Neural progenitor cell (in vitro differentiated cells): ENCODE measurements at places on chromosomes 7 and 10.

DNA sequence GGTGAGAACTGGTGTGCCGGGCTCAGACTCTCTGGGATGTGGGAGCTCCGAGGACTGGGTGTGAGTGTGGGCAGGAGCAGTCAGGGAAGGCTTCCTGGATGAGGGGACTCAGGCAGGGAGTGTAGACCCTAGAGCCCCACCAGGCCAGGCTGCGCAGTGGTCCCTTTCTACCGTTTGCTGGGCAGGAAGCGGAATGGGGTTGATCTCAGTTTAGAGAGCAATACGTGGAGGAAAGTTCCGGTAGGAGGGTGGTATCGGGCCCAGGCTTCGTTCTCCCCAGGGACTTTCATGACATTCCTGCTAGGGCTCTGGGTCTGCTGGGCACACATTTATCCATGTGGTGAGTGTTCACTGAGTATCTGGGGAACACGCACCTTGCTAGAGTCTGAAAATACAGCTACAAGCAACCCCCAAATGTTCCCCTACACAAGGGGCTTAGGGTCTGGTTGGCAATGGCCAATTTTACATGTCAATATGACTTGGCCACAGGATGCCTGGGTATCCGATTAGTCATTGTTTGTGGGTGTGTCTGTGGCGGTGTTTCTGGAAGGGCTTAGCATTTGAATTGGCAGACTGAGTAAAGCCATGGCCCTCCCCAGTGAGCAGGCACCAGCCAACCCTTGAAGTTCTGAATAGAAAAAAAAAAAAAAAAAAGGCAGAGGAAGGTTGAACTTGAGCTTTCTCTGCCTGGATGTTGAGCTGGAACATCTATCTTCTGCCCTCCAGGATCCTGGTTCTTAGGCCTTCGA lies 20.8 kb downstream of the GHRHR start:
- peak; percentile 52 for DNase-seq

DNA sequence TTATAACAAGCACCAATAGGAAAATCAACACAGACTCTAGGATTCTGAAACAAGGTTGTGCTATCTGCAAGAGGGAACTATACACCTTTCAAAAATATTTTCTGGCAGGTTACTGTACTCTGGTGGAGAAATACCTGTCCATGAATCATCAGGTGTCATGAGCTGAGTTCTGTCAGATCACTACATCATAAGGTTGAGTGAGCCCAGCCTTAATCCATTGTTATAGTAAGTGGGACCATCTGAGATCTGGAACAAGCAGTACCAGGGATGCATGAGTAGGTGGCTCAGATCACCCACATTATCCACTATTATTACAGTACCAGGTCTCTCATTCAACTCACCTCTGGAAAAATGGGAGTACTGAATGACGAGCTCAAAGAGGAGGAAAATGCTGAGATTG lies 212.4 kb downstream of the DGKI start:
- DNase-seq: no peak

DNA sequence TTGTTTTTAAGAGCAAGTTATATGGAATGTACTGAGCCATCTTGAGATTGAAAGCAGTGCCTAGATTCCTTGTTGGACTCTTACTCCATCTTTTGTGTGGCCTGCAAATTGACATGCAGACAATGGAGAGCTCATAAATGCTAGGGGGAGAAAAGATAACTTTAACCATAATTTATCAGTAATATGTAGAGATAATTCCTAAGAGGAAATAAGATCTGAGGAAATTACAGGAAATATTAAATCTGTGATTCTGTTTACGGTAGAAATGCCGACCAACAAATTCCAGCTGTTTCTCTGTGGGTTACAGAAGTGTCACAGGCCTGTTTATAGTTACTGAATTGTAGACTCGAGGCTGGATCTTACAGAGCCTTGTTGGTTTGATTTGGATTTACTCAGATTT lies 348.0 kb downstream of the SUGCT start:
- DNase-seq: no peak

- DNase-seq: peak; percentile 55
These were observed 1.7 kb downstream of the CDK6 start for GRCh38 chr7:92834507-92835260.

GRCh38 chr7:159095979-159096411 lies 48.7 kb downstream of the VIPR2 start:
- no peak for DNase-seq

GRCh38 chr7:113890331-113891030 lies 28.3 kb downstream of the PPP1R3A start:
- DNase-seq: no peak

GRCh38 chr7:80184693-80185092 lies 50.1 kb downstream of the GNAI1 start:
- DNase-seq: no peak

GRCh38 chr10:120996456-120997034 lies 145.4 kb downstream of the WDR11 start:
- DNase-seq: no peak

GRCh38 chr10:3172081-3172445 lies 519 bp downstream of the PITRM1 start:
- no peak for DNase-seq

- no peak for DNase-seq
These were observed 64.2 kb downstream of the TRIM24 start for GRCh38 chr7:138524259-138524658.

DNA sequence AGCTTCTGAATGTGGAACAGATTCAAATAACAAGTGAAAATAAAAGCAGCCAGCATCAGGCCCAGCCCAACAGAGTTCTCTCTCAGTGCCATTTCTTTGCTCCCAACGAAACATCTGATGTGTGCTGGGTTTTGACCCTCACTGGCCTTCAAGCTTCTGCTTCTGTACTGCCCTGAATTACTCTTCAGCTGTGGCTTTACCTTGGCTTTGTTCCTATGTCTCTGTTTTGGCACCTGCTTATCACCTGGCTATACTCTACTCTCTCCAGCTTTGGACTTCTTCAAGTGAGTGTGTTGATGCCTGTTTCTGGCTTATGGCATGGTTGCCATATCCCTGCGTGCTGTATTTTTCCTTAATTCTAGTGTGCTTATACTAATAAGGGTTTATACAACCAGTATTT lies 768.3 kb downstream of the SORCS1 start:
- DNase-seq: no peak

- no peak for DNase-seq
These were observed 9.6 kb upstream of the ZNF487 start for GRCh38 chr10:43427166-43427825.

- DNase-seq: no peak
These were observed 84.9 kb downstream of the RPS24 start for GRCh38 chr10:78118591-78118990.

DNA sequence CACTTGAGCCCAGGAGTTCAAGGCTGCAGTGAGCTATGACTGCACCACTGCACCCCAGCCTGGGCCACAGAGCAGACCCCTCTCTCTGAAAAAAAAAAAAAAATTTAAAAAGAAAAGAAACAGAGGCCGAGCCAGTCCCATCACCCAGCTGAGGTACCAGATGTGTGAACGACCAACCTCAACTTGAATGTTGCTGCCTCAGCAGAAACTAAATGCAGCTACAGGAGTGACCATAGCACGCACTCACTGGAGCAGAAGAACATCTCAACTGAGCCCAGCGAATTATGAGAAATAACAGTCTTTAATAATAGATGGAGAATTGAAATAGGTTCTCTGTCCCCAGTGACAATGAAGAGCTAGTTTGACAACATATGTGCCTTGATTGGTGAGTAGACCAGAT lies 53.1 kb upstream of the ST8SIA6 start:
- no peak for DNase-seq

GRCh38 chr7:142523821-142524460 lies 225.3 kb upstream of the PRSS1 start:
- DNase-seq: no peak

- DNase-seq: no peak
These were observed 3.3 kb upstream of the GLCCI1 start for GRCh38 chr7:7965301-7965700.

DNA sequence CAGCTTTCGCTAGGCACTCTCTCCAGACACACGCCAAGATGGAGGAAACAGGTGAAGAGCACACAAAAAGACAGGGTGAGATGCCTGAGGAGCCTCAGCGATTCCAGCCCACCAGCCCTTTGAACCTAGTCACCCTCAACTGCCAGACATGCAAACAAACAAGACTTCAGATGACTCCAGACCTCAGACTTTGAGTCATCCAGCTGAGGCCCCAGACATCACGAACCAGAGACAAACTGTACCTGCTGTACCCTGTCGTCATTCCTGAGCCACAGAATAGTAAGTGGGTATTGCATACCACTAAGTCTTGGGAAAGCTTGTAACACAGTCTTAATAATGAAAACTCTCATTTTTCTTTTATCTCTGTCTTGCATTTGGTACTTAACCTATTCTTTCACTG lies 126.6 kb upstream of the LSM8 start:
- DNase-seq: no peak

- peak; percentile 43 for DNase-seq
These were observed 59.7 kb upstream of the RAB11FIP2 start for GRCh38 chr10:118106426-118106825.

- DNase-seq: no peak
These were observed 22.1 kb downstream of the GNA12 start for GRCh38 chr7:2821842-2822507.

DNA sequence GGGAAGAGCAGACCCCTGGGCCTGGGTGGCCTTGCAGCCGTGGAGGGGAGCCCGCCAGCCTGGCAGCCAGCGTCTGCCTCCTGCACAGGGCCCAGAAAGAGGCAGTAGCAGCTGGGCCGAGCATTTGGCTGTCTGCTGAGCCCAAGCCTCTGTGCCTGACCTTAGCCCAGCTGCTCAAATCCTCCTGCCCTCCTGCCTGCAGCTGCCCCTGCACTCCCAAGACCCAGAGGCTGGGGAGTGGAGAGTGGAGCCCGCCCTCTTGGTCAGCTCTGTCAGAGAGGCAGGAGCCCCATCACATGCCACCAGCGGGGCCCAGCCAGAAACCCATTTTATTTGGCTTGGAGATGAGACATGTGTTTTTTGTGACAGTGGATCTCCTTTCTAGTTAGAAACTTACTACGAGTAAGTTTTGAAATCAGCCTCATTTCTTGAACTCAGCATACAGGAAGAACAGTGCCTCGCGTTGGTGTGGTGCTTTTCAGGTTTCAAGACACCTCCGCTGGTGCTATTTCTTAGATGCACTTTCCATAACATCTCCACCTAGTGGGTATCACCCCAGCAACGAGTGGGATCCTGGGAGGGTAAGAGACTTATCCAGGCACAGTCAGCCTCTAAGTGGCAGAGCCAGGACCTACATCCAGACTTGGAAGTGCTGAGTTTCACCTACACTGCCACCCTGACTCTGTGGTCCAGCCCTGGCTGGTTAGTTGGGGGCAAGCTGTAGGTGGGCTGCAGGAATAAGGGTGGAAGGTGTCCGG lies 477.1 kb downstream of the RPS24 start:
- DNase-seq: peak; percentile 41

DNA sequence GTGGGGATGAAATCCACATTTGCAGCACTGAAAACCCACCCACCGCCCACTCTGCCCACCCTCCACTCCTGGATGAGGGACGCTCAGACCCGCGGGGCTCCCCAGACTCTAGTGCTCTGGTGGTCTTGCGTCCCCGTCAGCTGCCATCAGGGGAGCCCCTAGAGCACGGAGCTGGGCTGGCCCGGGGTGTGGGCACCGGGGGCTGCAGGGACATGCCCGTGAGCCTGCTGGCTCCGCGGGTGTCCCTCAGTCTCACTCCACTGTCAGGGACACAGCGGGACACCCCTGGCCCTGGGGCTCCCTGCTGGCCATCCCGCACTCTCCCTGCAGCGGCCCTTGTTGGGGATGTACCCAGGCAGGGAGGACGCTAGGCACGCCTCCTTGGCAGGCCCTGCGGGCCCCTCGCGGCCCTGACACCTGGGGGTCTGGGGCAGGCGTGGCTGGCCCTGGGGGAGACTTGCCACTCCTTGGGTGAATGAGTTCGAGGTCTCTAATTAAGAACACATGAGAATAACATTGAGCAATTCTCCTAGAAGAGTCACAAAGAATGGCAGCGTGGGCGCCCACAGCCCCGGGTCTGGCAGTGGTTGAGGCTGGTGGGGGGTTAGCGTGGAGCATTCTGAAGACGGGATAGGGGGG lies 64.2 kb downstream of the CFAP46 start:
- no peak for DNase-seq

DNA sequence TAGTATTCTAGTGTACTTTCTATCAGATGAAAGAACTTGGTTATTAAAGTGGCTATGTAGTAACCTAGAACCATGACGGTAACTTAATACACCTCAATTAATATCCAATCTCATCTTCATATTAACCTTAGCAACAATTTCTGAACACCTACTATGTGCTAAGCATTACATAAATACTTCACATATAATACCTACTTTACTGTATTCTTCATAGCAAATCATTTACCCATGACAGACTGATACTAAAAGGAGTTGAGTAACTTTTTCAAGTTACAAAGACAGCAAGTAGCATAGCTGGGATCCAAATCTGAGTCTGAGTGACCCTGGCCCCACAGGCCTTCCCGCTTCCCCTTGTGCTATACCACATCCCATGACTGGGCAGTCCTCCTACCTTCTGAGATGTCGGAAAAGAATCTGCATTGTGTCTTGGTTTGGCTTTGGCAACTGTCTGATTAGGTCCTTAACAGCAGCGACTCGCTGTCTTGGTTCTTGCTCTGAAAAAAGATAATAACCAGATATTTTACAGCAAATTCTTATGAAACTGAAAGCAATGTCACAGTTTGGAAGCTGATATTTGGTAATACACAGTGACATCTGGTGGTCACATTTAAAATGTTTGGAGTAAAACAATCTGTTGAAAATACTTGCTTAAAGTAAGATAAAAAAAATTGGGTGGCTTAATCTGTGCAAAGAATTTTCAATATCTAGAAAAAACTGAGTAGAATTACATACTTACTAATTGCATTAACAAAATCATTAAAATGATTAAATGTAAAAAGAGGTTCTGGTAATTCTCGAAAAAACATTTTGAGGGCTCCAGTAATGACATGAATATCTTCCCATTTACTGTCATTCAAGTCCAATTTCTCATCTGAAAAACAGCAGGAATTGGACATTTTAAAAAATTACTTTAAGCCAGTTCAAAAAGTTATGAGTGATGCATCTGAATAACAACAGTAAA lies 120.1 kb downstream of the ARHGAP12 start:
- peak; percentile 41 for DNase-seq

DNA sequence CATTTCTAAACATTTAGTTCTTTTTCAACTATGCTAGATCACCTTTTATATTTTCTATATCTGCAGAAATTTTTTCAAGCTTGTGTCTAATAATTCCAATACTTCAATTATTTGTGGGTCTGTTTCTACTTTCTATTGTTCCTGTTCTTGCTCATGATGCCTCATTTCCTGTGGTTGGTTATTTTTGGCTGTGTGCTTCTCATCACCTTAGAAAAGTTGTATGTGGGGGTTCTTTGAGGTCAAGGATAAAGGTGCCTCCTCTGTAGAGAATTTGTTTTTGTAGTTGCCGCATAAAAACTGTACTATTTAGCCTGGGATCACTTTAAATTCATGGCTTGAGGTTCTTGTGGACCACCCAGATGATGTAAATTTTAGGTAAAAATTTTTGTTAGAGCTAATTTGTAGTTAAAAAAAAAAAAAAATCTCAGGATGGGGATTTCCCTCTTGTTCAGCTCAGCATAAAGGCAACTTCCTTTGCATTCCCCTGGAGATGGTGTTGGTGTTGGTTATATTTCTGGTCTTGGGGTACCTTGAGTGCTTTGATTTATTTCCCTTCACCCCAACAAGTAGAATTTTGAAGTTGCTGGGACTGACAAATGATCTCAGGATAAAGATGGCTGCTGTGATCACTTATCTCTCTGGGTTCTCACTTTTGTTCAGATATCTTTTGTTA lies 27.0 kb upstream of the JAZF1 start:
- no peak for DNase-seq
